NCI-H460 (cell line): ENCODE measurements at places on chromosomes 12 and 14.

- DNase-seq: no peak
Measured at GRCh38 chr12:75349946-75350345, 15.5 kb downstream of the GLIPR1L1 start.

- no peak for DNase-seq
Measured at GRCh38 chr14:72528059-72528862, 365.6 kb downstream of the DPF3 start.

- DNase-seq: no peak
Measured at GRCh38 chr12:16300736-16301135, 23.3 kb upstream of the SLC15A5 start.

- DNase-seq: peak; percentile 4
Measured at GRCh38 chr12:116955382-116956021, 44.8 kb downstream of the FBXW8 start.
